HL-60 (cell line): ENCODE measurements at places on chromosomes 1 and 21.

GRCh38 chr21:29342363-29342957 lies 43.7 kb downstream of the BACH1 start:
- DNase-seq = no peak

DNA sequence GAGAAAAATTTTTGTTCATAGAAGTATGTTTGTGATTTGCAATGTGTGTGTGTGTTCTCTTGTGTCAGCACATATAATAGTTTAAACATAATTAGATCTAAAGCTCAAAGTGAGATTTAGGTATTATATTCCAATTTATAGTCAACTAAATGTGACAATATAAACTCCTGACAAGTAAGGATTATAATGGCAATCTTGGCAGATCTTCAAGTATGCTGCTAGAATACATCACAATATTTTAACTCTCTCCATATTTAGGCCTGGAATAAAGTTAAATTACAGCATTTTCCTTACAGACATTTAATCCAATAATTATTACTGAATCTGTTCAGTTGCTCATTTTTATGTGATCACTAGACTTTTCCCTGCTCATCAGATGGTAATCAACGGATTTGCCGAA lies 65.8 kb downstream of the LYPLAL1 start:
- DNase-seq = no peak

GRCh38 chr1:32892368-32893197 lies 6.3 kb downstream of the HPCA start:
- no peak for DNase-seq

GRCh38 chr1:67682659-67683197 lies 2.3 kb upstream of the GADD45A start:
- DNase-seq = no peak

GRCh38 chr21:44329971-44330681 lies 9.1 kb downstream of the CFAP410 start:
- no peak for DNase-seq

DNA sequence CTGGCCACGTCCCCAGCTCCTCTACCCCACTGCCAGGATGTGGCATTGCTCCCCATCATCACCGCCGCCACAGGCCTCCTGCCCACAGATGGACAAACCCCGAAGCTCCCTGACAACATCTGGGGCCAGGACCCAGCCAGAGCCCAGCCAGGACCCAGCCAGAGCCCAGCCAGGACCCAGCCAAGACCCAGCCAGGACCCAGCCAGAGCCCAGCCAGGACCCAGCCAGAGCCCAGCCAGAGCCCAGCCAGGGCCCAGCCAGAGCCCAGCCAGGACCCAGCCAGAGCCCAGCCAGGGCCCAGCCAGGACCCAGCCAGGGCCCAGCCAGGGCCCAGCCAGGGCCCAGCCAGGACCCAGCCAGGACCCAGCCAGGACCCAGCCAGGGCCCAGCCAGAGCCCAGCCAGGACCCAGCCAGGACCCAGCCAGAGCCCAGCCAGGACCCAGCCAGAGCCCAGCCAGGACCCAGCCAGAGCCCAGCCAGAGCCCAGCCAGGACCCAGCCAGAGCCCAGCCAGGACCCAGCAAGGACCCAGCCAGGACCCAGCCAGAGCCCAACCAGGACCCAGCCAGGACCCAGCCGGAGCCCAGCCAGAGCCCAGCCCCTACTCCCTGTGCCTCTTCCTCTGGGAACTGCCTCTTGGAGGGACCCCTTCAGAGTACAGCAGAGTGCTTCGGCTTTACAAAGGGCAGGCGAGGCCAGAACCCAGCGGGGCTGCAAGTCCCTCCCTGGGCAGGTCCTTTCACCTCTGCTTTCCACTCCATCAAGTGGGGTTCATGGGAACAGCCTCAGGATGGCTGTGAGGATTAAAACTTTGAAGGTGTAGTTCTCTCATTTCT lies 43.7 kb downstream of the DISP3 start:
- DNase-seq = no peak

GRCh38 chr1:3169665-3170356 lies 100.8 kb downstream of the PRDM16 start:
- DNase-seq = no peak

DNA sequence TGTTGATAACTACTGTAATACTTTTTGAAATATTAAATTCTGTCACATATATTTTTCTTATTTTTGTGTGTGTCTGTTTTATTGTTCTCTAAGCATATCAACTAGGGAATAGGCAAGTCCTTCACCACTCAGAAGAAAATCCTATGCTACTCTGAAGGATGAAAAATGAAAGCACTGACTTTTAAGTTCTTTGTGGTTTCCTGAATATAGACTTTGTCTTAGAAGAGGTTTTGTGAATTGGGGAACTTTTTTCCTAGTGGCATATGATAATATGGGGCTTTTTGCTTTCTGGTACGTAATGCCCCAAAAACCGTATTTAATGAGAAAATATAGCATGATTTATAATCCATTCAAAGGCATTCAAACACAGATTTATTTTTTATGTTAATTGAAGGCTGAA lies 136.0 kb downstream of the SNX7 start:
- no peak for DNase-seq

- DNase-seq = no peak
Measured at GRCh38 chr21:44445145-44445812, 10.0 kb upstream of the LRRC3 start.
